DMS153 (cell line): ENCODE measurements at places on chromosomes 12 and 14.

DNA sequence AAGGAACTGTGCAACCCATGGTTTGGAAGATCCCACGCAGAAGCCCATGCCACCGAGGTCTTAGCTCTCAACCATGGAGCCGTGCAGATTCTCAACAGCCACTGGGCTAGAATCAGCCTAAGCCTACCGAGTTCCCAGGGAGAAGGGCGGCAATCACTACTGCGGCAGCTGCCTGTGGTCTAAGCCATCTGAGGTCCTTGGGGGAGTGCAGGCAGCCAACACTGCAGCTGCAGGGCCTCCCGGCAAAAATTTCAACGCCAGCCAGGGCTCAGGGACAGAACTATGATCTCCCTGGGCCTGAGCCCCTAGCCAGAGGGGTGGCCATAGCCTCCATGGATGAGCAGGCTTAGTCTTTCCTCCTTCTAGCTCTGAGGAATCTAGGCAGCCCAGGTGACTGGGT is 156.8 kb upstream of the CLEC14A start:
- no peak for DNase-seq

DNA sequence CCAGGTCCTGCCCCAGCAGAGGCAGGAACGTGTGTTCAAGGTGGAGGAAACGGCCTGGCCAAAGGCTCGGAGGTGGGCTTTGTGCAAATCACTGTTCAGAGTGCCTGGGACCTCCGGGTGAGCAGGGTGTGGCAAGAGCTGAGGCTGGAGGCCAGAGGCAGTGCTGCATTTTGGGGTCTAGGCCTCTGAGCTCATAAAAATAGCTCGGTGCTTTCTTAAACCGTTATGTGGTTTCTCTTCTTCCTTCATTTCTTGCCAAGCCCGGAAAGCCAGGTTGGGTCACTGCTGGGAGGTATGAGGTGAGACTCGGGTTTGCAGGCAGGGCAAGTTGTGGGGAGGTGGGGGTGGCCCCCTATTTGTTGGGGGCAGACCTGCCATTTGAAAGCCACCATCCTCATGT is 178.8 kb upstream of the MYL2 start:
- DNase-seq: no peak

GRCh38 chr12:45981075-45981837 is 9.1 kb downstream of the SCAF11 start:
- DNase-seq: no peak

- DNase-seq: no peak
Measured at GRCh38 chr12:29739279-29739991, 44.3 kb downstream of the TMTC1 start.

DNA sequence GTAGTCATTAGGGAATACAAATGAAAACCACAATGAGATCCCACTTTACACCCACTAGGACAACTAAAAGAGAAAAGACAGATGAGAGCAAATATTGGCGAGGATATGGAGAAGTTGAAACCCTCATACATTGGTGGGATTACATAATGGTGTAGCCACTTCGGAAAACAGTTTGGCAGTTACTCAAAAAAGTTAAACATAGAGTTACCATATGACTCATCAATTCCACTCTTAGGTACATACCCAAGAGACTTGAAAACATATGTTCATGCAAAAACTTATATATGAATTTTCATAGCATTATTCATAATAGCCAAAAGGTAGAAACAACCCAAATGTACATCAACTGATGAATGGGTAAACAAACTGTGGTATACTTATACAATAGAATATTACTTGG is 27.1 kb downstream of the ALDH1L2 start:
- DNase-seq: no peak

DNA sequence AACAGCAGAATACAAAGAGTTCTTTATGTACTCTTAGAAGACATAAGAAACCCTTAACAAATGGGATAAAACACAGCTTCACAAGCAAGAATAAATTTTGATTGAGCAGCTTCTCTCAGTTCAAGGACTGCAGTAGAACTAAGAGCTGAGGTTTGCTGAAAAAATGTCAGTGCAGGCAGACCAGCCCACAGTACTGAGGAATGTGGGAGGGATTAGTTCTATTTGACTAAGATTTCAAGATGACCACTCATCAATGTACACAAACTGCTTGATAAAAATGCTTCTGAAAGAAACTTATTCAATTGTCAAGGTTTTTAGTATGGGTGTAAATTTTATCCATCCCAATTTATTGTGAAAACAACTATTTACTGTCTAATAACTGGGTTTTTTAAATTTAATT is 138.4 kb downstream of the SEC23A start:
- no peak for DNase-seq
